ENCODE measurements at places on chromosomes 6 and 20. TPM values are rescaled to one million over a fixed set of nuclear protein-coding genes. Genes with fewer than 3 reads are reported as not detected.

DNA sequence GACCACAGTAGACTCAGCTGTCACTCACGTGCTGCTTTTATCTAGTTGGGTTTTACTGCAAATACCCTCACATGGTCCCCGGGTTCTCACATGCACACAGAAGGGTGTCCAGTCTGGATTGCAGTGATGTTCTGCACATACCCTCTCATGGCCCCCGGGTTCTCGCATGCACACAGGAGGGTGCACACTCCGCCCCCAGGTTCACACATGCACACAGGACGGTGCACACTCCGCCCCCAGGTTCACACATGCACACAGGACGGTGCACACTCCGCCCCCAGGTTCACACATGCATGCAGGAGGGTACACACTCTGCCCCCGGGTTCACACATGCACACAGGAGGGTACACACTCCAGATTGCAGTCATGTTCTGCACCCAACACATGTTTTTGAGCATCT, 224.3 kb downstream of the ERMARD start:
- no peak for DNase-seq

DNA sequence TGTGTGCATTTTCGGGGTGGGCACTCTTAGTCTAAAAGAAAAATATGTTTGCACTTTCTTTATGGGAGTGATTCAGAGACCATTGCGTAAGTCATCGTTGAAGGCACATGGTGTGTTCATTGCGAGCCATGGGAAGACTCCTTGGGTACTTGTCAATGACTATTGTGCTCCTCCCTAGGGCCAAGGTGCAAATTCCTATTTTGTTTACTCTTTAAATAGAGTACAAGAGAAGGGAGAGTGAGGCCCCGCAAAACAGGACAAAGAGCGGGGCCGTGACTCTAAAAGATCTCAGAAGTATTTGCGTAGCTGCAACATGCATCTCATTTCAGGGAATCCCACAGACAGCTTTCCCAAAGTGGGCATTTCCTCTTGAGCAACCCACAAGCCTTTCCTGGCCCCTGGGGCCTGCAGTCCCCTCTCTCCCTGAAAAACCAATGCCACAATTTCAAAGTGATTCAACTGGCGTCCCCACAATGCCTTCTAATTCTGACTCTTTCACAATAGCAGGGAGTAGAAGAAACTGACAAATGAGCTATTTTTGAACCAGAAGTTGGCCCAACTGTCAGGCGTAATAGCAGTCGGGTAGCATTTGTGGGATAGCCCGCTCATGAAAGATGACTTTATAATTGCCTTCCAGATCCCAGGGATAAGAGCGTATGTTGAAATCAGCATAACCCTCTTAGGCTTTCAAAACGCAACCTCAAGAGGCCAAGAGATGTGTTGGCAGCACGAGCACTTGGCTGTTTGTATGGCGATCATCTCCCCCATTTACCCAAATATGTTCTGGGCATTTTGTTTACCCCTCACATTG, 277.9 kb upstream of the BMP2 start:
- no peak for DNase-seq

GRCh38 chr6:82066991-82067411, 180.5 kb downstream of the IBTK start:
- DNase-seq, result peak; percentile 37

GRCh38 chr6:118578617-118579016, 30.5 kb downstream of the PLN start:
- no peak for DNase-seq

GRCh38 chr6:44697327-44697726, 309.8 kb downstream of the CDC5L start:
- no peak for DNase-seq

- no peak for DNase-seq
Measured at GRCh38 chr6:30002871-30003270, 58.2 kb upstream of the POLR1H start.

DNA sequence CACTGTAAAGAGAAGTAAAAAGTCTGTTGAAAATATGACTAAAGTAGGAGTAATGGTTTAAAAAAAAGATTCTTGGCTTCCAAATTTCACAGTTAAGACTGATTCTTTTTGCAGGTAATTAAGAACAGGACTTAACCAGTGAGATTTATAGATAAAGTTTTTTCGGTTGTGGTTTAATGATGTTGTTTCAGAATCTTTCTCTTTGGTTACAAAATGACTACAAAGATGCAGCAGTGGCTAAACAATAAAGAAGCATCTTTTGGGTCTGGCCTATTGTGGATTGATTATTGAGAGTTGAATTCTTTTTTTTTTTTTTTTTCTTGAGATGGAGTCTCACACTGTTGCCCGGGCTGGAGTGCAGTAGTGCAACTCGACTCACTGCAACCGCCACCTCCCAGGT, 109.7 kb downstream of the AKAP7 start:
- no peak for DNase-seq

DNA sequence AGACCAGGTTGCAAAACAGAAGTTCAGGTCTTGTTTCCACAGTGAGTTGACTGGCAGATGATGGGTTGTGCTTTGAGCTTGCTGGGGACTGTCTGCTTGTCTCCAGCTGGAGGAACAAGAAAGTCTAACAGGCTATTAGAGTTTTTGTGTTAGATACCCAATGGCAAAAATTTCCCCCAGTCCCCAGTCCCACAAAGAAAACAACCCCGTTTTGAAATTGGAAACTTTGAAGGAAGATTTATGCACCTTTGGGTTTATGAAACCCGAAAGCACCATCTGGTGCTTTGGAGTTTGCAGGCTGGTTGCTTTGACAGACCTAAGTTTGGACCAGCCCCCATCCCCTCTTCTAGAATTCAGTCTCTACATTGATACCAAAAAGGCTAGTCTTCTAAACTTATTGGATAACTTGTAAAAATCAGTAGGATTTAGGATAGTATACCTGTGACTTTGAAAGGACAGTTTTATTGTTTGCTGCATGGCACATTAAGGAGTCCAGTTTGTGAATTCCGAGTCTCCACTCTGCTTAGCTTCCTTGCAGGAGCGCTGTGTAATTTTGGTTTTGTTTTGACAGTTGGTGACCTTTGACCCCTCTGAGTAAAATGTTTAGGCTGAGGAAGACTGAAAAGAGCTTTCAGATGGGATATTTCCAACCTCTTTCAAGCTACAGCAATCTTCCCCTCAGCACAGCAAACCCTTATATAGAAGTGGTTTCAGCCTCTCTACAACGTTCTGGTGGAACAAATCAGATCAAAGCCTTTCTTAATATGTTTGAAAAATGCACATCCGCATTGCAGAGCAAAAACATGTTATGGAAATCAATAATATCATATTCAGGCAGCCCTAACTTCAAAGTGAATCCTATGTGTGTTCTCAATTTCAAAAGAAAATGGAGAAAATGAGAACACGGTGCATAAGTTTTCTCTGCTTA, 25.5 kb upstream of the PRL start:
- DNase-seq, result no peak

- DNase-seq, result peak; percentile 39
Measured at GRCh38 chr6:133504761-133505160, 263.6 kb downstream of the EYA4 start.

DNA sequence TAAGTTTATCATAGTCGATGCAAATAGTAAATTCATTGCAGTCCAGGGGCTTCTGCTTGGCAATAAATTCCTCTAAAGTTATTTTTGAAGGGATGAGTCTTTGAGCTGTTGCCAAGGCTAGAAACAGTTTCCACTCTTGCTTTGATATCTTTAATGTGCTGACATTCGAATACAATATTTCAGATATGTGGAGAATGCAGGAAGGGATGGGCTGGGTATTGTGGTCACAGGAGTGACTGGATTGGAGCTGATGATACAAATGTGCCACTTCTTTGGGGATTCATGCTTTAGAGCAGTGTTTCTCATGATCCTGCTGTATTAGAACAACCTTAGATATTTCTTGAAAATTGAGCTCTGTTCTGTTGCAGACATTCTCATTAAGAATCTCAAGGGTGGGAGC, 139.0 kb downstream of the PRDM13 start:
- DNase-seq, result no peak

The NKAIN2 gene
- total RNA-seq, result not detected

The TINAG gene
- total RNA-seq, result not detected

The TNFRSF6B gene
- total RNA-seq, result 10.3 TPM

The ROS1 gene
- total RNA-seq, result not detected

The THBD gene
- 1.1 TPM for total RNA-seq

The PACRG gene
- 0.83 TPM for total RNA-seq

The RREB1 gene
- 30.5 TPM for total RNA-seq

The TMC2 gene
- total RNA-seq, result not detected

All from cardiac muscle cell (in vitro differentiated cells and primary cell).